ENCODE measurements at places on chromosomes 5 and 9.

DNA sequence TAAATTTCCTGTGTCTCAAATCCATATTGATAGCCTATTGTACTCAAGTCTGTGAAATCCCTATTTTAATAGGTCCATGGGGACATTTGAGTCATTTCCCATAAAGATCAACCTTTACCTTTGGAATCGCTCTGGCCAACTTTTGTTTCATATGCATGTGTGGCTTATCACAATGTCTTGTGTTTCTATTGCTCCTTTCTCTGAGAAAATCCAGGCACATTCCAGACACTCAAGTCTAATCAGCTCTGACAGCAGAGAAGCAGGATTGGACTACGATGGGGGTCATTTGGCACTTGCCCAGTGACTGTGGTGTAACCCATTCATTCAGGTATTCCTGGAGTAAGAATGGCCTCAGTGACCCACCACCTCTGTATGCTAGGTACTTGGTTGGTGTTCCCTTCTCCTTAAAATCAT lies 48.4 kb downstream of the ACTBL2 start:
- DNase-seq: peak; percentile 19

- DNase-seq: no peak
Observed at GRCh38 chr5:65946198-65946745, 19.9 kb downstream of the ERBIN start.

DNA sequence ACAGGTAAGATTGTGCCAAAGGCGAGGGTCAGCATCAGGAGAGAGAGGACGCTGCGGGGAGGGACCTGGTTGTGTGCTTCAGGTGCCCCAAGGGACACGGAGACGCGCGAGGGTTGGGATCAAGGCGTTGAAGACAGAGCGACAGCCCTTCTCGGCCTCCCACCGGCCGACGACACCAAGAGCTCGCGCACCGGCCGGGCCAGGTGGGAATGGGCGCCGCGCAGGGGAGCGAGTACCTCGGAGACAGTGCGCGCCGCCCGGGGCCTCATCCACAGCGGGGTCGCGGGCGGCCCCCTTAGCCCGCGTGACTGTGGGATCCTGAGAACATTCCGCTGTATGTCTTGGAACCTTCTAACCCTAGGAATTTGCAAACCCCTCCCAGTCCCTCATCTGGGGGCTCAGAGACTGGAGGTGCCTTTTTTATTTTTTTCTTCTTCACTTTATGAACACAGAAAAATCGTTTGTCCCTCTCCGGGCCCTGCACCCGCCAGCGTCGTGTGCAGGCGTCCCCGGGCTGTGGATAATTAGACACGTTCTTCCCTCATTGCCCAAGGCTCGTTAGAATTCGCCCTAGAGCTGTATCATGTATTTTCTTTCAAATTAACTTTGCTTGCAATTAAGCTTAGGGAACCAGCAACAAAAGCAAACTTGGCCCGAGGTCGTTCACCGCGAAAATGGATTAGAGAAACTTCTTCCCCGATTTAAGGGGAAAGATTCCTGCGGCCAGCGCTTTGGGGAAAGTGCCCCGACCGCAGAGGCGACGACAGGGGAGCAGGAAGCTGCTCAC lies 4.8 kb downstream of the FOXE1 start:
- no peak for DNase-seq

DNA sequence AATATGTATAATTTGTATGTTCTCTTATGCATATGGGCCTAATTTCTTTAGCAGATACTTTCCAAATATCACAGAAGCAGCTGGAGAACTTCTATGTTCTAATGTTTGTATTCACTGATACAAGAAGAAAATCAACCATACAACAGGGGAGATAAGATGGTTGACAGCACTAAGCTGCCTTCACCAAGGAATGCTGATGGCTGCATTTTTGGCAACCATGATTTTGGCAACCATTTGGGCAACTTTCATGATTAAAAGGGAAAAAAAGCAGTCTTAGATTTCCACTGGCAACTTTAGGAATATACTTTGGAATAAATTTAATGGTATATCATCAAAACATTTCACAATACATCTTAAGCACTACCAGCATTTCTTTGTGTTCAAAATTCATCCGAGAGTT lies 740.3 kb upstream of the CDH6 start:
- no peak for DNase-seq

DNA sequence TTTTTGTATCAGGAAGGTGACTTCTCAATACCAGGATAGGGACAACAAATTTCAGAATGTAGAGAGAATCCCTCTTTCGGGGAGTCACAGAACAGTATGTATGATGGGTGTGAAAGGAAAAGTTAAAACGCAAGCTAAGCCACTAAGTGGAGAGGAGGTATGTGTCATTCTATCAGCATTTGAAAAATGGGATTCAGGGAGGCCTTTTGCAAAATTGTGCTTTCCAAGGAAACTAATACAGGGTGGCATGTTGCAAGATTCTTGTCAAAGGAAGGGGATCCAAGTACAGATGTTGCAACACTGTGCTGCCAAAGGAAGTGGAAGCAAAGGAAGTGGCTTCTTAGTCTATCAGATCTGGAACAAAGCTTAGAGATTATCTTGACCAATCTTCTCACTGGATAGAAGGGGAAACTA lies 12.6 kb upstream of the TNIP1 start:
- no peak for DNase-seq

GRCh38 chr5:2265341-2265740 lies 382.6 kb upstream of the IRX4 start:
- DNase-seq: no peak

DNA sequence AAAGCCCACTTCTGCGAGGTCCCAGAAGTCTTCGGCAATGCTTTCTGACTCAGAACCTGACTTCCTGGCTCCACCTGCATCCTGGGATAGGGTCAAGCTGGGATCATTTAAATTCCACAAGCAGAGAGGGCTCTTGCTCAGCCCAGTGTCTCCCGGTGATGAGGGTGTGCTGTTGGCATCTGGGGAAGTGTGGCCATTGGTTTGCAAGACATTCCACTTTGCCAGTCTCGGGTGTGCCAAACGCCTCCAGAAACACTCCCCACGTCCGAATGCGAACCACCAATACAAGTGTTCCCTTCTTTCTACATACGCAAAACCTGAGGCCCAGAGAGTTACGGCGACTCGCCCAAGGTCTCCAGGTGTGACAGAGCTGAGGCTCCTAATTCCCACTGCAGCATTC lies 43.1 kb upstream of the FCN2 start:
- DNase-seq: no peak

DNA sequence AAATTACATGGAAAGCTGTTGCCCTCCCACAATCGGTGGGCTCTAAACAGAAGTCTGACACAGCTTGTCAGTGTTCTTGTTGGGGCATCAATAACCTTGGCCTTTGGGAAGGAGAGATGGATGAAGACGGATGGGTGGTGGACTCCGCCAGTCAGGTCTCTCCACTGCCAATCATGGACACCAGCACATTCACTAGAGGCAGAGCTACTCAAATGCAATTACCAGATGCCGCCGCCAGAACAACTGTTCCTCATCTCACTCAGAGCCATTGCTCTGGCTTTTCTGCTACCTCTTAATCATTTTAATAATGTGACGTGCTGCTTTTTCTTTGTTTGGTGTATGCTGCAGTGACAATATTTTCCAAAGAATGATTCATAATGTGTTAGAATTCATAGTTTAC lies 27.9 kb upstream of the SEMA5A start:
- no peak for DNase-seq

- no peak for DNase-seq
Observed at GRCh38 chr5:140840978-140841962, at the start of gene PCDHA8. Gene PCDHA8 (plus strand): TSS chr5:140841187. CDS start chr5:140841322, 135 bp downstream.

DNA sequence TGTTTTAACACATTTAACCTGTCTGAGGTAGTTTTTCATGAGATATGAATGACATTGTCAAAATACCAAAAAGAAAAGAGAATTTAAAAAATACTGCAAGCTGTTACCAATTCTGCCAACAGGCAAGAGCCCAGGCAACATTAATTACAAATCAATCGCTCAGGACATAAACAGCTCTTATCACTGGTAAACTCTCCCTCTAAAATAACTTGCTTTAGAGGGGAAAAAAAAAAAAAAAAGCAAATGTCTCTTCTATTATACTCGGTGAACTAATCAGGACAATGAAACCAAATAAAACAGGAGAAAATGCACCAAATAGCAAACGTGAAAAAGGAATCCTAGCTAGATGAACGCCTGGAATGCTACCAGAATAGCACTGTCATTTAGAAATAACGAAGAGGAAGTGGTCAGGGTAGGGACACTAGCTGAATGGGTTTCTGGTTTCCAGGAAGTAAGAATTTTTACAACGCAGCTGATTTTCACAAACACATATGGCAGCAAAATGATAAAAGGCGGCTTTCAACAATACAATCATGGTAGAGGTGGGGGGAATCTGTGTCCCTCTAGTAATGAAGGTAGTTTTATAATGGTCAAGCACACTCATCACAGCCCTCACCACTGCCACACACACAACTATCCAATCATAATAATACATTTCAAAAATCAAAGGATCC lies 94.9 kb downstream of the DENND1A start:
- DNase-seq: no peak

GRCh38 chr9:5825223-5825622 lies 7.7 kb downstream of the ERMP1 start:
- no peak for DNase-seq

DNA sequence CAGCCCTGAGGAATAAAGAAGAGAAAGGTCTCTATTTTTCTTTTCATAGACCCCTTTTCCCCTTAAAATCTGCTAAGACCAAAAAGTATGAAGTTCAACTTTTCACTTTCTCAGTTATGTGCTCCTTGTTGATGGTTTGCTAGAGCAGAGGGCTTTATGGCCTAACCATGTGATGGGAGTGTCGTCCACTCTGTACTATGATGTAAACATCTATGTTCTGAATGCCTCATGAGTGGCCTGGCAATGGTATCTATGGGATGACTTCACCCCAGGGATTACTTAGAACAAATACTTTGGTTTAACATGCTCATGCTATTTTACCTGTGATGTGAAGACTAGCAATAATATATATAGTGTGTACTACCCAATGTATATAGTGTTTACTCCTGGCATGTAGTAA lies 43.7 kb upstream of the MIER3 start:
- no peak for DNase-seq

DNA sequence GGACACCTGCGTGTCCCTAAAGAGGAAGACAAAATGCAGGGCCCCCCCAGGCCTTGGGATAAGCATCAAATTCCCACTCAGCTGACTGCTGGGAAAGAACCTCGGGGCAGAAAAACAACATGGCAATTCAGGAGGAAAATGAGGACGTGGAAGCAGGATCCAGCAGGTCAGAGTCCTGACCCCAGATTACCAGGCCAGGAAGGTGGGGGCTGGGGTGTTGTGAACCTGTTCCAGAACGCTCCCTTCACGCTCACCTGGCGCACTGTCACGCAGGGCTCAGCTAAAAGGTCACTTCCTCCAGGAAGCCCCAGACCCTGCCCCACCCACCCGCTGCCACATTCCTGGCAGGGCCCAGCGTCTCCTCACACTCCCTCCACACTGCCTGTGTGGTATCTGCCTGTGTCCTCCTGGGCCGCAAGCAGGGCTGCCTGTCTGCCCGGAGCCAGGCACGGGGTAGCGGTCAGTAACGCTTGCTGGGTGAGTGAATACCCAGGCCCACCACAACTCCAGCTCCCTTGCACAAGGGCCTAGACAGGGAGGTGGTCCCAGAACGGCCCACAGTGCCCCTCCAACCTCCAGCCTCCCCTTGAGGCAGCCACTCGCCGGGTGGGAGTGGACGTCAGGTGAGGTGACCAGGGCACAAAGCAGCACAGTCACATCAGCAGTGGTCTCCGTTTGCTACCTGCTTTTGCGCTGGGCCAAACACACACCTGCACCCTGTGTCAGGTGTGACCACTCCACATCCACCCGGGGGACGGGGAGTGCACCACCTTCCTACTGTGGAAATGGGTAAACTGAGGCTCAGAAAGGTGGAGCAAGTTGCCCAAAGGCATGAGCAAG lies 18.1 kb downstream of the VAV2 start:
- peak; percentile 69 for DNase-seq

GRCh38 chr5:73781107-73781768 lies 155.2 kb downstream of the ARHGEF28 start:
- DNase-seq: no peak

DNA sequence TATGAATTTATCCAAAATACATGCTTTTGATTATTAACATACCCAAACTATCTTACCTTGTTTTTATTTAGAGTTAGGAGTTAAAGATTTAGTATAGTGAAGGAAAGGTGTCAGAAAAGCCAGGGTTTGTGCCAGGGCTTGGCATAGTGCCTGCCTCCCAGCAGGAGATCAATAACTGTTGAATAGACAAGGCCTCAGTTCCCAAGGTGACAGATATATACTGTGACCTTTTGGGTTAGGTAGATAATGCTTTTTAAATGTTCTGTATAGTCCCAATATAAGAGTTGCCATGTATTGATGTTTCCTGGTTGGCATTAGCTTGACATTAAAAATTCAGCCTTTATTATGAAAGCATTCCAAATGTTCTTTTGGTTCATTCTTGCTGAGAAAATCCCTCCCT lies 121.8 kb downstream of the MCTP1 start:
- no peak for DNase-seq

- no peak for DNase-seq
Observed at GRCh38 chr9:95030344-95030743, 287.2 kb downstream of the FANCC start.

- DNase-seq: no peak
Observed at GRCh38 chr5:73188764-73189531, 16.0 kb downstream of the TMEM174 start.

DNA sequence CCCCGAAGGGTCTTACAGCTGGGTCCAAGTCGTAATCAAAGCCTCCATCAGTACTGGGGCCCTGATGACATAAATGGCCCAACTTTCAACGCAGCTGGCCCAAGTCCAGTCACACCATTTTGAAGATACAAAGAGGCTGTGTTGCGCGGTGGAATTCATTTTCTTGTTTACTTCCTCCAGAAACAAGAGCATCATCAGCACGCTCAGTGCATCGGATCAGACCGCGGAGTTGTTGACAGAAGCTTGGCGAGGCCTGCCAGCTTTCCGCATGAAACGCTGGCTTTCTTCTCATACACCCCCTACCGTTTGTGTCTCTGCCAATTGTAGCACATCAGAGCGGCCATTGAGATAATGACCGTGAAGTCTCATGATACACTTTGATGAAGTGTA lies 101.7 kb upstream of the SPATA31D4 start:
- no peak for DNase-seq

DNA sequence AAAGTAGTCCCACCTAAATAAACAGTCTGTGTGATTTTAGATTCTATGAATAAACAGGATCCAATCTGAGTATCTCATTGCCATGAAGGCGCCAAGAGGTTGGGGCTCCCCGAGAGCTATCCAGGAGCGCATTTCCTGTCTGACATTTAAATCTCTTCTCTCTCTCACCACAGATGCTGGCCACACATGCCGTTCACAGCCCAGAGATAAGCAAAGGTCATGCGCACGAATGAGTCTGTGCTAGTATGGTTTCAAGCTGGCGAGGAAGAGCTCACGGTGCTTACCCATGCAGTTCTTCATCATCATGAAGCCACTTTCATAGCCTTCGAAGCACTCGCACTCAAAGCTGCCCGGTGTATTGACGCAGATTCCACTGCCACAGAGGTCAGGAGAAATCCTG lies 199.4 kb downstream of the FBN2 start:
- DNase-seq: no peak

GRCh38 chr9:70421272-70422180 lies 7.1 kb upstream of the KLF9 start:
- DNase-seq: no peak

- DNase-seq: no peak
Observed at GRCh38 chr9:109383356-109383755, 62.5 kb upstream of the EPB41L4B start.

GRCh38 chr9:89179540-89179894 lies 899 bp upstream of the SHC3 start:
- DNase-seq: no peak
